Left kidney (tissue), 8 donors: ENCODE measurements at places on chromosomes 7 and 10.

DNA sequence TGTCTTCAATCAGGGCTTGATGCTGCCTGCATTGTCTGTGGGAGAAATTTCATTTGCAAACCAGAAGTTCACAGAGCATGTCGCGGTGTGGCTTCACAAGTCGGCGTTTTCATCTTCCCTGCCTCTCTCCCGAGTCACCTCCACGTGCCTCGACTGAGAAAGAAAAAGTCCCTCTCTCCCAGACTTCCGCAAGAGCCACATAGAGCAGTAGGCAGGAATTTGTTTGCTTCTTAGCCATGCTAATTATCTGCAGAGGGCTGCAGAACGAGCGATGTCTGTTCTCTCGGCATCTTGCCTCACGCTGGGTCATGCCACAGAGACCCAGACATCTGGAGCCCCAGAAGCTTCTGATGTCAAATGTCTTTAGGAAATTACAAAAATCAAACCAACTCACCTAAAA is 272.2 kb downstream of the TCF7L2 start:
- no peak for DNase-seq

- peak; percentile 82 for DNase-seq
These were observed 183.4 kb downstream of the SORCS3 start for GRCh38 chr10:104824380-104825006.

- no peak for DNase-seq
These were observed 25.2 kb downstream of the SEC23IP start for GRCh38 chr10:119917777-119918176.

DNA sequence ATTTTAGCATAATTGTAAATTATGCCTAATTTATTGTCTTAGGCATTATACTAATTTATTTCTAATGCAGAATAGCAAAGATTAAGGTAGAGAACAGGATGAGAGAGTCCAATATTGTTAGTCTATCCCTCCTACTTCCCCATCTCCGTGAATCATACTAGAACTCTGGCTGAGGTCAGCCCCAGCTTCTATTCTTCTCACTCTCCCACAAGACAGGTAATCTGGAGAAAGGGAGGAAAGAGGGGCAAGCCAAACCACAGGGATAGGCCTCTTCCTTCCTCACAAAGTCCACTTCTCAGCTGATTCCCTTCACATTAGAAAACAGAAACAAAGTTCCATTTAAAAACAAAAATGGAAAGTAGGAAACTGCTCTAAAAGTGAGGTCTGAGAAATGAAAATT is 117.5 kb upstream of the LAMB4 start:
- DNase-seq: no peak

- DNase-seq: no peak
These were observed 181.0 kb downstream of the COBL start for GRCh38 chr7:51135576-51135975.
